ENCODE measurements at places on chromosomes 13 and 19. TPM values are rescaled to one million over a fixed set of nuclear protein-coding genes. Genes with fewer than 3 reads are reported as not detected.

The SETDB2 gene
- 15.0 TPM for total RNA-seq

The PRODH2 gene
- total RNA-seq: not detected

The SPRY2 gene
- 34.1 TPM for total RNA-seq

The APOE gene
- total RNA-seq: 15.1 TPM

GRCh38 chr13:68257111-68257842 lies 1027.1 kb upstream of the PCDH9 start:
- H3K27ac ChIP-seq: no peak overlapping the region
- no peak overlapping the region for H3K4me3 ChIP-seq
- no peaks in the 10 kb centered on the region for H3K36me3 ChIP-seq

- no peaks in the 10 kb centered on the region for H3K27me3 ChIP-seq
- H3K36me3 ChIP-seq: no peaks in the 10 kb centered on the region
- H3K27ac ChIP-seq: no peak overlapping the region
Observed at GRCh38 chr13:34522808-34523207, 419.3 kb upstream of the NBEA start.

GRCh38 chr13:83773961-83774360 lies 108.3 kb downstream of the SLITRK1 start:
- no peaks in the 10 kb centered on the region for H3K36me3 ChIP-seq
- H3K4me3 ChIP-seq: no peak overlapping the region
- no peak for DNase-seq
- H3K27me3 ChIP-seq: no peaks in the 10 kb centered on the region
- no peak overlapping the region for H3K27ac ChIP-seq

DNA sequence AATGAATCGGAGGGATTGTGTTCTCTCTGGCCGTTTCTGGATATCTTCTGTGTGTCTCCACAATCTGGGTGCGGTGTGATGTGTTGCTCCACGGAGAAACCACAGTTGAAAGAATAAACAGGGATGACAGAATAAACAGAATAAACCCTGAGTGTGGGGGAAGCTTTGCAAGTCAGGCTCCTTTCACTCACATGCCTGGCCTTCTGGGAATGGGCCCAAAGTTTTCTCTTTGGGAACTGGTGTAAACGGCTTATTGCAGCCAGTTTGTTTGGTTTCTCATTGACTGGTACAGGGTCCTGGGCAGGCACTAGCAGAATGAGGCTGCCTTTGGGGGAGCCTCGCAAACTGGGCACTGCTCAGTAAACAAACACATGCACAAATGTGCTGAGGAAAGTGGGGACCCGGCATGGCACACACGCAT lies 324.7 kb downstream of the DLEU7 start:
- H3K4me3 ChIP-seq: no peak overlapping the region
- DNase-seq: no peak
- H3K27ac ChIP-seq: no peak overlapping the region
- peaks cover 22% of the 10 kb centered on the region for H3K4me1 ChIP-seq

GRCh38 chr13:102704238-102705058 lies 9.6 kb upstream of the METTL21C start:
- no peak for DNase-seq
- no peak overlapping the region for H3K4me3 ChIP-seq
- H3K27ac ChIP-seq: no peak overlapping the region
- no peaks in the 10 kb centered on the region for H3K4me1 ChIP-seq
- H3K36me3 ChIP-seq: no peaks in the 10 kb centered on the region

Measured in heart right ventricle (tissue), 16 donors.